ENCODE measurements at places on chromosomes 11 and 22.

DNA sequence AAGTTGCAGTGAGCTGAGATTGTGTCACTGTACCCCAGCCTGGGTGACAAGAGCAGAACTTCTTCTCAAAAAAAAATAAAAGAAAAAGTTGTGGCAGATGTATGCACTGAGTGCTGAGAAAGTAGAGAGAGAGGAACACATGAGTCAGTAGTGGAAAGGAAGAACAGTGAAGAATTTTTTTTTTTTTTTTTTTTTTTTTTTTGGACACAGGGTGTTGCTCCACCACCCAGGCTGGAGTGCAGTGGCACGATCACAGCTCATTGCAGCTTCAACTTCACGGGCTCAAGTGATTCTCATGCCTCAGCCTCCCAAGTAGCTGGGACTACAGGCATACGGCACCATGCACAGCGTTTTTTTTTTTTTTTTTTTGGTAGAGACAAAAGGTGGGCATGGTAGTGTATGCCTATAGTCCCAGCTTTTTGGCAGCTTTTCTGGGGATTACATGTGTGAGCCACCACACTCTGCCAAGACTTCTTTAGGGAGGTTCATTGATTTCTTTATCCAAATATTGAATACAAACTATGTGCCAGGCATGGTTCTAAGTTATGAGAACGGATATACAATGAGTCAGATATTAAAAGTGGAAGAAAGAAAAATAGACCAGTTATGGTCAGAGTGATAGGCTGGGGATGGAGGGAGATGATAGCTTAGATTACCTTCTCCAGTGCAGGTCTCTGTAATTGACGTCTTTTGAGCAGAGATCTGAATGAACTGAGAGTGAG lies 62.0 kb downstream of the YAP1 start:
- no peak for DNase-seq

DNA sequence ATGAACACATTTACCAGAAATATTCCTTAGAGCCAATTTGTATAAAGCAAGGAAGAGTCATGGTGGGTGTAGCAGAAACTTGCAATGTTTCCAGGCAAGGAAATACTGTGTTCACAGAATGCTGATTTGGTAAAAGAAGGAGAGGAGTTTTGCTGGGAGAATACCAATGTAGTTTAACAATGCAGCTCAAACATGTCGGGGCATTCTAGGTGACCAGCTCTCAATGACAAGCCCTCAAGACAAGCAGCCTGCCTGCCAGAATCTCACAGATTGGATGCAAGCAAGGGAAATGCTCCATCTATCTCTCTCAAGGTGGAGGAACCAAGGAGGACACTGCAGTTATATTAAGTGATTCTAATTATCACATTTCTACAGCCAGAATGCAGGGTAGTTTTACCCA lies 190.4 kb downstream of the MAML2 start:
- no peak for DNase-seq

DNA sequence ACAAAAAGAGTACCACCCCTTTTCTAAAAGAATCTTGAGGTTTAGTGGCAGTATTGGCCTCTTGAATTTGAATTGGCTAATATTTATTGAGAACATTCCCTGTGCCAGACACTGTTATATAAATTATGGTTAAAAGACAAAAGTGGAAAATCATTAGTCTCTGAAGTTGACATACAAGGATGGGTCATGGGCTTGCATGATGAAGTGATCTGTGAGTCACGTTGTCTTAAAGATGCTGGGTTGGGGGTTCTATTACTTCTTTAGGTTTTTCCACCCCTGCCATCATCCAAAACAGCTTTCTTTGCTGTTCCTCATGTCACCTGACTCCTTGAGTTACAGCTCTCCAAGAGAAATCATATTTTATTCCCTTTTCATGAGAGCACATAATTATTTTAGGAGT lies 85.0 kb downstream of the CD44 start:
- no peak for DNase-seq

DNA sequence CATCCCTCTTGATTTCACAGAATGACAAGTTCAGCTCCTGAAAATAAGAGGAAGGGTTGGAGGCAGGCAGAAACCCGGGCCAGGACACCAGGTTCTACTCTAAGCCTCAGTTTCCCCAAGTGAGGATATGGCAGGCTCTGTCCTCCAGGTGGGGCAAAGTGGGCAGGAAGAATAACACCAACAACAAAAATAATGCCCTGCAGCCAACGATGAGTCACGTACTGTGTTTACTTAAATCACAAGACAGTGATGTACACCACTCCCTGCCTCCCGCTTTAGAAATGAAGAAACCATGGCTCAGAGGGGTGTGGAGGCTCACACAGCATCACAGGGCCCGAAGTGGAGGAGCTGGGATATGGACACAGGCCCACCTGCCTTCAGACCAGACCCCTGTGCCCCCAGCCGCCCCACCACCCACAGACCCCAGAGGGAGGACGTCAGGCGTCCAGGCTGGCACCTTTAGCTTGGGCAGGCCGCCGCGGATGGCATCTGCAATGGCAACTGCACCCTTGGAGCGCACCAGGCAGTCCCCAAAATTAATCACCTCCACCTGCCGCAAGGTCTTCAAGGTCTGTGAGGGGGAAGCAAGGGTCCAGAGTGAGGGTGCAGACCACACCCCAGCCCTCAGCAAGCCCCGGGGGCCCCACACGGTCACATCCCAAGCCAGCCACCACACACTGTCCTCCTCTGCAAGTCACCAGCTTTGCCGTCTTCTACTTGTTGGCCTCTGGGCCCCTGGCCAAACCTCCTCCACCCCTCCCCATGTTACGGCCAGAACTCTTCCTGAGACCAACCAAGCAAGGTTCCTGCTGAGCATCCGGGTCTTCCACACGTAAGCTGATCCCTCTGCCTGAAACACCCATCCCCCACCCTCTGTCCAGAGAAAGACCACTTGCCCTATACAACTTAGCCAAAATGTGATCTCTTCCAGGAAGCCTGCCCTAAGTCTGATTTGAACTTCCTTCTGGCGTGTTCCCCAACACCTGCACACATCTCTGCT lies 15.8 kb upstream of the CHADL start:
- DNase-seq, result no peak

DNA sequence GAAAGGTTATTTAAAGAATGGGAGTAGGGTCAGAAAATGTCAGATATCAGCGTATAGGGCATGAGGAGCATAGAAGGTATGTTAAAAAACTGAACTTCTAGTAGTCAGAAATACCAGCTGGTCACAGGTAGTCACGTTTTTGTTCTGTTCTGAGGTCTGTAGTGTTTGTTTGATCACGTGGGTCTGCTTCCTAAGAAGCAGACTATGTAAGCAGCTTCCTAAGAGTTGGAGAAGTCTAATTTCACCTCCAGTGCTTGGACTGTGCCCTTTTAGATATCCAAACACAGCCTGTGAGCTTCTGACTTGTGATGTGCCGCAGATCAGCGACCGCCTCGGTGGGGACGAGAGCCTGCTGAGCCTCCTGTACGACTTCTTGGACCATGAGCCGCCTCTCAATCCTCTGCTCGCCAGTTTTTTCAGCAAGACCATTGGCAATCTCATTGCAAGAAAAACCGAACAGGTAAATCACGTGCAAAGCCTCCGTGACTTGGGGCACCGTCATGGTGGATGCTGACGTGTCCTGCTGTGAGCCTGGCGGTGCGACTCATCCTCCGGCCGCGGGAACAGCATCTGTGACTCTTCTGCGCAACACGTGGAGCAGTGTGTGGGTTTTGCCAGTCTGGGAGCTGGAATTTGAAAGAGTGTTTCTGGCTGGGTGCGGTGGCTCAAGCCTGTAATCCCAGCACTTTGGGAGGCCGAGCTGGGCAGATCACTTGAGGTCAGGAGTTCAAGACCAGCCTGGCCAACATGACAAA lies 63.5 kb downstream of the PPP6R2 start:
- DNase-seq, result no peak
